Urothelium cell line (cell line): ENCODE measurements at places on chromosomes 12 and 14.

DNA sequence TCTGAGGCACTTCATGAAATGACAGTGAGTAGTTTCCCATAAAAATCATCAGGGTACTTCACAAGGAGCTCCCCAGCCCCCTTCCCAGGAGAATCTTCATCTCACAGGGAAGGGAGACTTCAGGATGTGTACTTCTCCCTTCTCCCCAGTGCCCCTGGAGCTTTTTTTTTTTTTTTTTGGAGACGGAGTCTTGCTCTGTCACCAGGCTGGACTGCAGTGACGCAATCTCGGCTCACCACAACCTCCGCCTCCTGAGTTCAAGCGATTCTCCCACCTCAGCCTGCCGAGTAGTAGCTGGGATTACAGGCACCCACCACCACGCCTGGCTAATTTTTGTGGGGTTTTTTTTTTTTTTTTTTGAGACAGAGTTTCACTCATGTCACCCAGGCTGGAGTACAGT lies 10.4 kb downstream of the ITPK1 start:
- DNase-seq = peak; percentile 19

GRCh38 chr14:57748279-57748678 lies 117.6 kb downstream of the SLC35F4 start:
- no peak for DNase-seq

- peak; percentile 4 for DNase-seq
Observed at GRCh38 chr12:69685810-69686209, 13.3 kb downstream of the BEST3 start.

GRCh38 chr12:20482491-20483054 lies 114.2 kb downstream of the PDE3A start:
- no peak for DNase-seq

GRCh38 chr12:18798535-18799361 lies 60.8 kb downstream of the CAPZA3 start:
- no peak for DNase-seq

DNA sequence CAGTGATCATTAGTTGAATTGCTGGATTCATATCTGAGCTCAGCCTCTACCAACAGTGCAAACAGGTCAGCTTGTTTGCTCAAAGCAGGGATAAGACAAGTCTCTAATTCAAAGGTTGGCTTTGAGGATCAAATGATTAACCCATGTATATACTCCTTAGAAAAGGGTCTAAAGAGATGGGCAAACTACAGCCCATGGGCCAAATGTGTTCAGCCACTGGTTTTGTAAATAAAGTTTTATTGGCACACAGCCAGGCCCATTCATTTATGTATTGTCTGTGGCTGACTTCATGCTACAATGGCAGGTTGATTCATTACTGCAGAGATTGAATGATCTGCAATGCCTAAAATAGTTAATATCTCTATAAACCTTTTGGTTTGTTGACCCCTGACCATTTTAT lies 3.1 kb downstream of the SERPINA4 start:
- DNase-seq = no peak

DNA sequence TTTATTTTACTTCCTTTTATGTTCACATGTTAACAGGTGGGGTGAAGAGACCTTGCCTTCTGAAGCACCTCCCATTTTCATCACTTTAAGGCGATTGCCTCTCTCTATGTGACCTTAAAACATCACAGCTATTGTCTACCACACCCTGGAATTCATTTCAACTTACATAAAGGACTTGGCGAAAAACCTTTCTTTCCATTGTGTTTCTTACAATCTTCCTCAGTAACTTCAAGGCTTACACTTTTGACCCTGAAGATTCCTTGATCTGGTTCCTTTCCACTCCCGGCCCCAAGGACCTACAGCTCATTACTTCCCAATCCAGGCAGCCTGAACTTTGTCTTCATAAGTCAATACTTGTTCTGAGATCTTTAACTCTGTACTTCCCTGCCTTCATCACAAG lies 443.3 kb downstream of the ADAMTS20 start:
- no peak for DNase-seq

DNA sequence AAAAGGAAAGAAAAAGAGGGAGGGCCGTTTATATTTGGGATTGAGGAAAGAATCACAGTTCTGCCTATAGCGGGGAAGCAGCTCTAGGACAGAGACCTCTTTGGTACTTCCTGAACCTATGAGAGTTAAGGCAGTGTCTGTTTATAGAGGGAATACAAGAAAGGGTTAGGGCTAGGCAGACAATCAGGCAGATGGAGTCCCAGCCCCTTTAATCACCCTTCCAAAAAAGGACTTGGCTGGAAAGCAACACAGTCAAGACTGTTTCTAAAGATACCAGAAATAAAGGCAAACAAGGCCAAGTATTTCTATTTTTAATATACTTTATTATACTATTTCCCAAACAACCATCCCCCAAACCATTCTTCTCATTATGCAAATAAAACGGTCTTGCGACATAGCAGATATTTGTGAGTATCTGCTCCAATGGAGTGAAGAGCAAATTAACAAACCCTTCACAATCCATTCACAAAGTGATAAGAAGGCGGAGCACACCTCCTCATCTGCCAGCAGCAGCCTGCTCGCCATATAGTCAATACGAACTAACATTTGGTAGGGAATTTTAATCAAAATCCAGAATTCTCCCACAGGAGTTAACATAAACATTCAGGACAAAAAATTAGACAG lies 697 bp upstream of the GRIP1 start:
- no peak for DNase-seq

DNA sequence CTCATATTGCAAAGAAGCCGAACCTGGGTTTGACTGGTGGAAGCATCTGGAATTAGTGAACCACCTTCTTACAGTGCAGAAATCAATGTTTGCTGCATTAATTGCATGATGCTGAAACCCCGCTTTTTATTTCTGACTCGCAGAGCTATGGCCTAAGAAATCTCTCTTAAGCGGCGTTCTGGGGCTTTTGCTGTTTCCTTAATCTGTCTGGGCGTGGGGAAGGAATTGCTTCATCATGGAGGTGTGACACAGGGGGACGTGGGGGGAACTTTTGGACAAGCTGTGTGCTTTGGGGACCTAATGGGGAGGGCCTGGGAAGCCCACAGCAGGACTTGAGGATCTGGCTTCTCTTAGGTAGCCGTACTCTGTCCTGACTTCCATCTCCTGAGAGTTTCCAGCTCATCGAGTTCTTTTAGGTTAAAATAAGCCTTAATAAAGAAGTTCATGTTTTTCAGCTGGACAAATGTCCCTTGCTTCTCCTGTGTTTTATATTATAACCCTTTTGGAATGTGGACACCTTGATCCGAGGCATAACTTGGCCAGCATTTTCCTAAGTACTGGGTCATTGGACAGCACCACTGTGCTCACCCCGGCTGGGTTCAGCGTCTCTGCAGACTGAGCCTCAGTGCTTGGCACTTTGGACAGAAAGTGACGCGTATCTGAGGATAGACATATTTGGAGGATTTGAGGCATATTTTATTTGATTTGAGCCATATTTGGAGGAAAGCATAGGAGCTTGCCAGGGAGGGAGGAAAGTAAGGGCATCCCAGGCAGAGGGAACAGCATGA lies 192.1 kb upstream of the MYL2 start:
- no peak for DNase-seq
